Iris pigment epithelial cell (primary cell): ENCODE measurements at places on chromosomes 1 and 21.

DNA sequence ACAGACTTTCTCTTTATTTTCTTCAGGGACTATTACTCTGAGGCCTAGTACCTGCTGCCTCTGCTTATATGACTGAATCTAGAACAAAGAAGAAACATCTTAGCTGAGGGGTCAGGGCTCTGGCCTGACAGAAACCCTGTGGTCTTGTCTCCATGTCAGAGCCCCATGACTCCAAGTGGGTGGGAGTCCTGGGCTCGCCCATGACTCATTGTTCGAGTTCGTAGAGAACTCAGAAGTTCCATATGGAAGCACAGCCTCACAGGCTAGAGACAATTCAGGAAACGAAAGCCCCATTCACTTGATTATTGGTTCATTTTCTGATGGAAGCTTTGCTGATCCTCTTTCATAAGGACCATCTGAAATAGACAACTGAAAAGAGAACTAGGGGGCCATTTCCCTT is 73.2 kb downstream of the CD58 start:
- peak; percentile 69 for DNase-seq

DNA sequence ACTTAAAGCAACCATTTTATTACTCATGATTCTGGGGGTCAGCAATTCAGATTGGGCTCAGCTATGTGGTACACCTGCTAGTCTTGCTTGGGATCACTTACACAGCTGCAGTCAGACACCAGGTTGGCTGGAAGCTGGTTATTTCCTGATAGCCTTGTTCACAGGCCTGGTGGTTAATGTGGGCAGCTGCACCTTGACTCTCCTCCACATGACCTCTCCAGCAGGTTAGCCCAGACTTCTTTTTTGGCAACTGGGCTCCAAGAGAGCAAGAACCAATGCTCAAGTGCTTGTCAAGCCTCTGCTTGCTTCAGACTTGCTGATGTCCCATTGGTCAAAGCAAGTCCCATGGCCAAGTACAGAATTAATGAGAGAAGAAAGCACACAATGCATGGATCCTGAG is 11.8 kb upstream of the POGK start:
- DNase-seq: no peak

DNA sequence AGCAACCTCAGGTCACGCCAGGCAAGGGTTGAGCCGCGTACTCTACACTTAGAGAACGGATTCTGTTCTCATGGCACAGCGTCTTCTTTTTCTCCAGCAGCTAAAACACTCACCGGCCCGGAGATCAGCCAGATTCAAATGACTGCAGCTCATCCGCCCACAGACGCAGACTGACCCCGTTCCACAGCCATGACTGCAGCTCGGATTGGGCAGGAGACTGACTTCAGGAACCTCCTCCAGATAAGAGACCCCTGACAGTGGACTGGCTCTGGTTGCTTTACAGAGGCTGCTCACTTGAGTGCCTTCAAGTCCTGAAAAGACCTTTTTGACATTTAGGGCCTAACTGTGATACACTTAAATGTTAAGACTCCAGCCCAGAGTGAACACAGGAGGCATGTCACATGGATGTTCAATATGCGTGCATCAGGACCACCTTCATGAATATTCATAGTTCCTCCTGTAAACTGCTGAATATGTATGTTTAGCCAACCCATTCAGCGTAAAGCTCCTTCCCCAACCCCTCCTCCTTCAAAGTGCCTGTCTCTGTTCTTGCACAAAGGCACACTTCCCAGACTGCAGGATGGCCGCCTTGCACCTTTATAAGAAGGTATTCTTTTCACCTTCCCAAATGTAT is 42.6 kb downstream of the BACE2 start:
- no peak for DNase-seq

DNA sequence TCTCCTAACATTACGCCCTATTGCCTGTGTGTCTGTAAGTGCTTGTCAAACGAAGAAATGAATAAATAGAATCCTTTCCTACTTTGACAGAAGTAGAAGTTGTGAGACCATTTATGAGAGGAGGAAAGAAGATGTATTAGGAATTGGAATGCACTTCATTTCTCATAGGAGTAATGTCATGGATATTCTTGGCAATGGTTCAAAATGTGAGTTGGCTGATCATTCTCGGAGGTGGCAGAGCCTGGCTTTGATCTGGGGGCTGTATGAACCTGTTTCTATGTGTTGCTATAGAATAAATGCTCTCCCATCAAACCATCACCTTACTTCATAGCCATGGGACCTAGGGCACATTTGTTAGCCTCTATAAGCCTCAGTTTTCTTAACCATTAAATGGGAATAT is 10.1 kb upstream of the SERBP1 start:
- DNase-seq: no peak

DNA sequence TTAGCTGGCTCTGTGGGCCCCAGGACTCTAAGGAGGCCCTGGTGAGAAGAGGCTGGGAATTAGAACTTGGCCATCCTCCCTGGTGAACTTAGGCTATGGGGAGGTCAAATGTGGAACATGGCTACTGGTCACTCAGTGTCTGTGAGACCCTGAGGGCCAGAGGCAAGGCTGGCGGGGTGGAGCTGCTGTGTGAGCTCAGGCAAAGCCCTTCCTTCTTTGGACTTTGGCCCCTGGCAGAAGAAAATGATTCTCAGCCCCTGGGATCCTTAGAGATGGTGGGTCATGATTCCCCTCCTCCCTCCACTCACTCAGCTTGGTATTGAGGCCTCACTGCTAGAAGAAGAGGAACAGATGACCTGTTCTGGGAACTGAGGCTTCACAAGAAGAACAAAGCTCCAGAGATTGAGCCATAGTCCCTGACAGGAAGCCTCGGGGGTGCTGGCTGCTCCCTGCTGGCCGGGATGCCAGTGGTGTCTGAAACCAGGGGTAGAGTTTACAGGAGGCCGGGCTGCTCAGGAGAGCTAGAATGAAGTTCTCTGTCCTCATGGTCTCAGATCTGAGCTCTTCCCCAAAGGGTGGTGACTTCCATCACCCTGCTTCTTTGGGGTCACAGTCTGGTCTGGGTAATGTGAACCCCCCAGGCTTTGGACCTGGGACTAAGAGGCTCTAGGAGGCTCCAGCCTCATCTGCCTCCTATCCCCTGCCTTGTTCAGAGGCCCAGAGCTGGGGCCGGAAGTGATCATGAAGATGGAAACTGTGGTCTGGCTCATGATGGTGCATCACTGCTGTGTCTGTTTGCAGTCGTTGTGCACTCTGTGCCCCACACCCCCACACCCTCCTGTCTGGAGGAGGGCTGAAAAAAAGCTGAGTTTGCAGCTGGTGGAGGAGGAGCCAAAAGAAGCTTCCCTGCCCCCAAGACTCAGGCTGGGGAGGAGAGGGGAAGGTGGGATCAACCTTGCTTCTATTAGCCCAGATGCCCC is 905 bp downstream of the BTBD19 start:
- DNase-seq: peak; percentile 82

GRCh38 chr1:74180490-74180889 is 17.5 kb downstream of the LRRIQ3 start:
- peak; percentile 51 for DNase-seq

GRCh38 chr1:203084588-203085527 is 954 bp downstream of the MYOG start:
- no peak for DNase-seq

DNA sequence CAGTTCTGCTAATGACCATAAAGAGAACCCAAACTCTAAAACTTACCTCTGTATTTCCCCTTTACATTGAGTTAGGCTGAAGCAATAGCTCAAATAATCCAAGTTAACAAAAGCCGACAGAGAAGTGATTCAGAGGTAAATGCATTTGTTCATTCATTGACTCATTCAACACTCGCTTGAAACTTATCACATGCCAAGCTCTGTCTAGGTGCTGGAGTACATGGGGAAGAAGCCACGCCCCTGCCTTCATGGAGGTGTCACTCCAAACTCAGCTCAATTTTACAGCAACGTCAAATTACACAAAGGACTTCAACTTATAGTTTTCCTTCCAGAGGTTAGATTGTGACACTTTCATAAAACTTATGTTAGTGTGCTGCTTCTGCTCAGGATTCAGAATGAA is 45.8 kb downstream of the SLC25A24 start:
- peak; percentile 49 for DNase-seq

GRCh38 chr1:111967067-111967690 is 22.3 kb downstream of the KCND3 start:
- DNase-seq: no peak

DNA sequence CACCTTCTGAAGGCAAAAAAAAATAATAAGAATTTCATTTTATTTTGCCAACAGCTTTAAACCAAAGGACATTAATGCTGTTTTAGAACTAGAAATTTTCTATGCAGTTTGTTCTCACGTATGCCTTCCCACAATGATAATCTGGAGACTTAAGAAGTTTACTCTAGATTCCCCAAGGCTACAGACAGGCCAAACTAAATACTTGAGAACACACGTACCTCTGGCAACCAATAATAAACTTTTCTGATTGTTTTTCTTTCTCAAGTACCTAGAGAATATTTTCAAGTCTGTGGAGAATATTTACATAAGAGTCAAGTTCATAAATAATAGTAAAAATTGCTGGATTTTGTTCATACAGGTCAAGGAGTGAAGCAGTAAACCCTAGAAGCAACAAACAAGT is 15.9 kb downstream of the CLDN8 start:
- DNase-seq: no peak

- no peak for DNase-seq
Observed at GRCh38 chr1:82948386-82948785, 1050.5 kb downstream of the TTLL7 start.

DNA sequence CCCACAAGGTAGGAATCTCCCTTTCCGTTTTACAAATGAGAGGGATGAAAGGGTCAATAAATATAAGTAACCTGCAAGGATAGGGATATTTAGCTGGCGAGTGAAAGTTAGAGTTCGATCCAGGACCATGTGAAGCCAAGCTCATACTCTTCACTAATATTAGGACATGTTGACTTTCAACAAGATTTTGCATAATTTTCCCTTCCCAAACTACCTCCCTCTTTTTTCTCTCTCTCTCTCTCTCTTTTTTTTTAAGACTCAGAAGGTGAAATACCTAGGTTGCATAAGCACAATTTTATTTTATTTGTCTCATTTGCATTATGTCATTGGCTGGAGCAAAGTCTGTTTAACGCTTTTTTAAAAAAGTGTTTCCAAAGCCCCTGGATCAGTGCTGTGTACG is 8.1 kb upstream of the MT1HL1 start:
- DNase-seq: no peak

GRCh38 chr1:165661703-165662102 is 30.7 kb downstream of the MGST3 start:
- no peak for DNase-seq

- no peak for DNase-seq
Observed at GRCh38 chr1:19963636-19964035, 15.8 kb downstream of the PLA2G2A start.

DNA sequence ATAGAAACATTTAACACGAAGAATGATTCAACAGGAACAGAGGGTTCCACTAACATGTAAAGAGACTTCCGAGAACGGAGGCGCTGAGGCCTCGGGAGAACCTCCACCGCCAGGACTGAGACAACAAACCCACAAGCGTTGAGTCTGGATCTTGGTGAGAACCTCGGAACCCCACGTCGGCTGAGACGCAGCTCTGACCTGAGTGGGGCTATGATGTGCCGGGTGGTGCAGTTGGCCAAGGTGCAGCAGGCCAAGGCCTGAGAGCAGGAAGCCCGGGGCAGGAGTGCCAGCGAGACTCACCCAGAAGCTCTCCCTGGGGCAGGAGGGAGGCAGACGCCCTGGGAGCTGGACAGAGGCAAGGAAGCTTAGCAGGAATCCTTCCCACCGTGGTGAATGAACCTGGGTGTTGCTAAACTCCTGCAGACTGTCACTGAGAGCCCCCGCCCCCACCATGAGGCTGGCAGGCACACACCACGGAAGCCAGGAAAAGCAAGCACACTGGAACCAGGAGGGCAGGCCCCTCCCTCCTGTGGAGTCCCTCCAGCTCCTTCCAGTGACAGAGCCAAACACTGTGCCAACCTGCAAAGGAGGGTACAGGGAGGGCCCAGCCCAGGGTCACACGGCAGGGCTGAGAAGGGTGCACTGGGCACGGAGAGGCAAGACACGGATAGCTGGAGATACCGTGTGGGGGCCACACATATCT is 34.8 kb downstream of the WDR4 start:
- DNase-seq: no peak

DNA sequence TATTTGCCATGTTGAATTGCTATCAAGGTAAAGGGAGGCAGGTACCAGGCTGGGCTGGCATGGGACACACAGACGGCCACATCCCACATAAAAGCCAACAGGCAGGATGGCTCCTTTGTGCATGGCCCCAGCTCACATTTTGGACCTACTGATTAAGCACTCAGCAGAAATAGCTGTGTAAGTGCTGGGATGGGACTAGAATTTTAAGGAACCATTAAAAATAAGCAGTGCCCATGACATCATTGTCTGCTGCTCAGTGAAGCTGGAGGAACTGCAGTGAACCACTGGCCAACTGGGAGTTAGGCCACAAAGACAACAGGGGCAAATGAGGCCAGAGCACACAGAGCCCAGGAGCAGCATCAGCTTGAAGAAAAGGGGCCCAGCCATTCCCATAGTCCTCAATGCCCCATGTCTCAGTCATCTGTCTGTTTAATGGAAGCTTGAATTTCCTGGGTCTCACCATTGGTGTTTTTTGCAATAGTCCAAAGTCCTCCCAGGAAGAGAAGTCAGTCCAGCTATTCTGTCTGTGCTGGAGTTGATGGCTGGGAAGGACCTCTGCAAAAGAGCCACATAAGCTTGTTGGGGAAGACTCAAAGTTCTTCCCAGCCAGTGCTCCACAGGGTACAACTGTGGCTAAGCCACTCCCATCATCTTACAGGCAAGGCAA is 45.3 kb upstream of the TNR start:
- no peak for DNase-seq

- no peak for DNase-seq
Observed at GRCh38 chr1:148385371-148386030, 97.6 kb downstream of the PPIAL4G start.

- no peak for DNase-seq
Observed at GRCh38 chr1:76274718-76275117, 200.2 kb downstream of the ST6GALNAC3 start.

- DNase-seq: no peak
Observed at GRCh38 chr1:6235296-6235677, 477 bp downstream of the ICMT start.

GRCh38 chr1:177351361-177352108 is 180.8 kb downstream of the BRINP2 start:
- DNase-seq: no peak

DNA sequence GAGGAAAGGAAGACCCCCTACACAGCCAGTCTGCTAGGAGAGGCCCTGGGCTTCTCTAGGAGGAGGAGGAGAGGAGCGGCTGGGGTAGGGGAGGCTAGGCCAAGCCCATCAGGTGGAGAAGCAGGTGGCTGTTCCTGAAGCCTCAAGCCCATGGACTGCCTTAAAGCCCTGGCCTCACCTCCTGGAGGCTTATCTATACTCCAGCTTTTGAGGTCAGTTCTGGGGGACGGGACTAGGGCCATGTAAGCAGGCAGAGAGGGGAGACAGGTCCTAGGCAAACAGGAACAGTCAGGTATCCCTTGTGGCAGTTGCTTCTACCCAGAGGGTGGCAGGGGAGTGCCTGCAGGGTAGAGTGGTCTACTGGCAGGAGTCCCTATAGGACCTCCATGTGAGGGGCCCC is 40.6 kb downstream of the KCNC4 start:
- no peak for DNase-seq
